ENCODE measurements at places on chromosomes 6 and 20.
A peak's percentile ranks its signal among the peaks of the same experiment; 100 is the strongest.

- DNase-seq = no peak
Measured at GRCh38 chr6:158631678-158632537, 12.6 kb downstream of the DYNLT1 start.

- no peak for DNase-seq
Measured at GRCh38 chr20:14800707-14801425, 463.5 kb upstream of the FLRT3 start.

- no peak for DNase-seq
Measured at GRCh38 chr6:3868544-3868943, 19.4 kb downstream of the FAM50B start.

GRCh38 chr6:147779624-147780023, 271.1 kb downstream of the SAMD5 start:
- no peak for DNase-seq

- no peak for DNase-seq
Measured at GRCh38 chr20:10658051-10658823, 15.6 kb downstream of the JAG1 start.

GRCh38 chr6:52537001-52537753, 39.7 kb downstream of the TRAM2 start:
- DNase-seq = no peak

DNA sequence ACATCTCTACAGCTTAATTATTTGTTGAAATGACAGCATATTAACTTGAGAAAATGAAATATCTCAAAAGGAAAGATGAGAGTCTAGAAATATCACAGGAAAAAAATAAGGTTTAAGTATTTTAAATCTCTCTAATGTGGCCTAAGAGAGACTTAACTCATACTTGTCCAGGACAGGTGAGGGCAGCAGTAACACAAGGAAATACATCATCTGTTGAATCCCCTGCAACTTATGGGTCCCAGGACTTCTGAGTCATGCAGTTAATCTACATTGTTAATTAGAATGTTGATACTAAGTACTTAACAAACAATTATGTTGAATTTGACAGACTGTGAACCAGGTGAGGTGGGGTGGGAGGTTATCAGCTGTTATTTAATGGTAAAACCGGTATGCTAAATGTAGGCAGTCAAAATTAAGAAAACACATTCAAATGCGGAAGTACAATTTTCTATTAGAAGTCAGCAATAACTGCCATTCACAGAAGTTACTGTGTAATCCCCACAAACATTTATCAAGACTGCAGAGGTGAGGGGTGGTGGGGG, 87.9 kb downstream of the CEP57L1 start:
- DNase-seq = no peak

GRCh38 chr20:3121271-3121911, 36.9 kb upstream of the AVP start:
- no peak for DNase-seq

GRCh38 chr6:153677522-153677921, 361.5 kb upstream of the OPRM1 start:
- DNase-seq = no peak

- no peak for DNase-seq
Measured at GRCh38 chr6:21281366-21281765, 312.2 kb upstream of the SOX4 start.

DNA sequence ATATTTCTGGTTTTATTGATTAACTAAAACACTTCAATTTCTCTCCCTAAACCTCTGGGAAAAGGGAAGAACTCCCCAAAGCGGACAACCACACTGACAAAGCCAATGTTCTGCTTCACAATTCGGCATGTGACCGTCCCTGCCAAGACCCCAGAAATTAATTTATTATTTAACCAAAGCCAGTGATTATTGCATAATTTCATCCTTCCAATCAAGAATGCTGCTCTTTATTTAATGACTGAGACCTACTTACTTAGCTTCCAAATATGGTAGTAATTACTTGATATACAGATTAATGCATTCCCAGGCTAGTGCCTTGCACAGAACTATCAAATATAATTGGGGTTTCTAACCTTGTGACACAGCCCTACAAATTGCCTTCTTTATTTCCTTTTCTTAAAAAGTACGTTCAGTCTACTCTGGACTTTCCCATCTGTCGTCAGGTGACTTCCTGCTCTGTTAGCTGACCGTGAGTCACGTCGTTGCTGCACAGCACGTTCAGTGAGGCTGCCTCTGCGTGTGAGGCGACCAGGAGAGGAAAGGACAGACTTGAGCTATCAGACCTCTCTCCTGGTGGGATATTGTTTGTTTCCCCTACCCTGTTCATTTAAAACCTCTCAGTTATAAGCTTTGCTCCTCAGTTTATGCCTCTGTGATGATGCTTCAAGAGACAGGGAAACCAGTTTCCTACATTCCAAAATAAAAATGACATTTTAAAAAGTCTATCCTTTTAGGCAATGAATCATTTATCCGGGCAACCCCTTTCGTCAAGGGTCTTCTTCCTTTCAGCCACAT, 55.7 kb upstream of the TNFAIP3 start:
- DNase-seq = no peak

DNA sequence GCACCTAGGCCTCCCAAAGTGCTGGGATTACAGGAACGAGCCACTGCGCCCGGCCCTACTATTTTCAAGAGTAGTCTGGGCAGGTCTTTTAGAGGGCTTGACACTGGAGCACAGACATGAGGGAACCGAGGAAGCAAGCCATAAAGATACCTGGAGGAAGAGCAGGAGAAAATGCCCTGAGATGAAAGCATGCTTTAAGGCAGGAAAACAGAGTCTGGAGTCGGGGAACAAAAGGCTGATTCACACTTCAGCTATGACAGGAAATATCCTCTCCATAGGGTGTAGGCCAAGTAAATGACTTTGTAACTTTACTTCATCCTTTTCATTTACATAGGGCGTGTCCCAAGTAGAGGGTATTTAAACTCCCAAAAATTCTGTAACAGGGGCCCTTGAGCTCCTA, 4.3 kb upstream of the SERINC3 start:
- no peak for DNase-seq

GRCh38 chr6:31689249-31690110, 8.6 kb upstream of the LY6G5C start:
- no peak for DNase-seq

GRCh38 chr6:157798851-157799250, 24.2 kb upstream of the SNX9 start:
- no peak for DNase-seq

GRCh38 chr6:88089708-88090107, 42.1 kb downstream of the SPACA1 start:
- DNase-seq = no peak

GRCh38 chr6:2127484-2127911, 117.9 kb downstream of the GMDS start:
- DNase-seq = no peak

GRCh38 chr6:149453597-149454345, 31.0 kb downstream of the ZC3H12D start:
- no peak for DNase-seq

DNA sequence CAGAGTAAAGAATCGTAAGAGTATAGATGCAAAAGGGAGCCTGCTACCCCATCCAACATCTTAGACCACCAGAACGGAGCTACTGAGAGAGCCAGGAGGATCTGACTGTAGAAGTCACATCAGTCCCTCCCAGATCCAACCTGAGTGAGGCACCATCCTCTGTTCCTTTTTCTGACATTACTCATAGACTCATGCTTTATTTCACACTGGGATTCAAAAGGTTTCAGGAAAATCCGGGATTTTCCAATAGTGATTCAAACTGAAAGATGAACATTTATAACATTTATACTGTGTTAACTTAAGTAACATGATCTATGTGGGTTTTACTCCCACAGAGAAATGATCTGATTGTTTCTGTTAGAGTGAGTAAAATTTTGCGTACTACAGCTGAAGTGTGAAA, 868.6 kb upstream of the GJE1 start:
- no peak for DNase-seq

GRCh38 chr6:159897603-159898002, 6.8 kb downstream of the MAS1 start:
- no peak for DNase-seq

- DNase-seq = no peak
Measured at GRCh38 chr20:58228103-58228483, 360 bp downstream of the ANKRD60 start.

DNA sequence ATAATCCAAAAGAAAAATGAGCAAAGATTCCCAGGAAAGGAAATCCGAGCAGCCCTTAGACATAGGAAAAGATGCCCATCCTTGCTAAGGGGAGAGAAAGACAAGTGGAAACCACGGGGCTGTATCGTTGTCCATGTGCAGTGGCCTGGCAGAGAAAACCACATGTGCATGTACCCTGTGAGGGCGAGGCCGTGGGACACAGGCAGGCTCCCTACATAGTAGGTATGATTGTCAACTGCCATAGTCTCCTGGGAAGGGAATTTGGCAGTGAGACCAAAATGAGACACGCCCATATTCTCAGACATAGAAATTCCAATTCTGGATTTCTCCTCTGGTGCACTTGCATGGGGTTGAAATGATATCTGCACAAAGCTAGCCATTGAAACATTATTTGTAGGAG, 169.7 kb upstream of the SALL4 start:
- DNase-seq = no peak

- DNase-seq = peak; percentile 4
Measured at GRCh38 chr6:66553441-66553840, 846.4 kb upstream of the EYS start.

- peak; percentile 24 for DNase-seq
Measured at GRCh38 chr6:16183187-16183664, 54.3 kb downstream of the MYLIP start.

- no peak for DNase-seq
Measured at GRCh38 chr20:24767623-24768100, 181.4 kb upstream of the CST7 start.

- no peak for DNase-seq
Measured at GRCh38 chr6:117118490-117118889, 146.9 kb upstream of the VGLL2 start.

- DNase-seq = no peak
Measured at GRCh38 chr6:153059757-153060156, 57.2 kb upstream of the MTRF1L start.

DNA sequence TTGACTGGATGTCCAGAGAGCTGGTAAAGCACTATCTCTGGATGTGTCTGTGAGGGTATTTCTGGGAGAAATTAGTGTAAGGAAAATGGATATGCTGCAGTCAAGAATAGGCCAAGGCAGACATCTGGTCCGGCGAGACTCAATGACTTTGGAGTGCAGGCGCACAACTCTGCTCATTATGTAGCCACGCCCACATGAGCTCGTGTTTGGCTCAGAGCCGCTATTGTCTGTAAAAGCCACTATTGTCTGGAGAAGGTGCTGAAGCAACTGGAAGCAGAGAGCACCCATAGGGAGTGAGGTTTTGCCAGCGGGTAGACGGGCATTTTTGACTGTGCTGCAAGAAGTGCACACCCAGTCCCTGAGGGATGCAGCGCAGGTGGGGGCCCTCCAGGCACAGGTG, 305.0 kb upstream of the POU3F2 start:
- DNase-seq = no peak

DNA sequence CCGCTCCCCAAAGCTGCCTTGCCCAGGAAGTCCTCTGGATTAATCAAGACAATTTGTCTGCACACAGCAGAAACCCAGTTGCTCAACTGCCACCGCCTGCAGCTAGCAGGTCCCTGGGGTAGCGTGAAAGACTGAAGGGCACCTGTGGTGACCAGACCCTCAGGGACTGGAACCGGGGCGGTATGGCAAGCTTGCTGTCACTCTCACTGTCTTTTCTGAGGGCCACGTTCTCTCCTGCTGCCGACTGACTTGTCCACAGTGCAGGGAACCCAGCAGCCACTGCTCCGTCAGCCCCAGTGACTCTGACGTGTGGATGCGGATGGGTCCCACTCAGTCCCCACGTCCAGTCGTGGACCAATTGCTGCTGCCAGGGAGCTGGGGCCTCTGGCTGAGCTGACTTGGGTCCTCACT, 72.8 kb upstream of the PMEPA1 start:
- DNase-seq = no peak

DNA sequence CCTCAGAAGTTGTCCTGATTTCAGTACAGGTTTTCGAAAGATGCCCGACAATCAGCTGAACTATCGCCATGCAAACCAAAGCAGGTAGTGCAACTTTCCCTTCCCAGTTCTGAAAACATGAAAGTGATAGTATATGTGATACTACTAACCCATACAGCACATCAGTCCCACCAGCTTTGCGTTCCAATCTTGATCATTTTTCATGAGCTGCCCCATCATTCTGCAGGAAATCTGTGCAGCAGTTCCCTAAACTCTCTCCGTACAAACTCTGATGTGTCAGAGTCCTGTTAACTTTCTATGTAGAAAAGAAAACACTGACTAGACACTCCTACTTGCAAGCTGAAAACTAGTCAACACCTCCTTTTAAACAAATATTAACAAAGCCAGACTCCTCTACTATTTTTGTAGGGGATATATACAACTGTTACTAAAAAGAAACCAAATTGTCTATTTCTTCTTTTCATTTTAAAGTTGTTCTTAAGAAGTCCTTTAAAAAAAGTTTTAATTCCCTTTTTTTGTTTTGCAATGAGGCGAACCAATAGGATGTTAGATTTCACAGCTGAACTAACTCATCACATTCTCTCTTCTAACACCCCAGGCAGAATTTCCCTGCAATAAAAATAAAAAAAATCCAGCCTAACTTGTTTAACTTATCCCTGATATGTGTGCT, 99.6 kb upstream of the DST start:
- DNase-seq = no peak

DNA sequence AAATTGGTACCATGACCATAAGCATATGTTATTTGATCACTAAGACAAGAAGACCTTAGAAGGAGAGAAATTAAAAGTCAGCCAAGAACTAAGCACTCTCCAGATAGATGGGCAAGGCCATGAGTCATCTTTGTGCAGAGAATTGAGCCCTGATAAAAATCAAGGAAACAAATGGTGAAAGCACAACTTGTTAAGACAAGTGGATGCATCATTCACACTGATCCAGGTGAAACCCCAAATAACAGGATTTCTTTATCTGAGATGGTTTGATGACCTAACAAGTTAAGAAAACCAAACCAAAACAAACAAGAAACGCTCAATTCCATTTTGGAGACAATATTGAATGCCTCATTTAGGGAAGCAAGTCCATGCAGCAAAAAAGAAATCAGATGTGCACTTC, 121.6 kb downstream of the ADAT2 start:
- DNase-seq = no peak

DNA sequence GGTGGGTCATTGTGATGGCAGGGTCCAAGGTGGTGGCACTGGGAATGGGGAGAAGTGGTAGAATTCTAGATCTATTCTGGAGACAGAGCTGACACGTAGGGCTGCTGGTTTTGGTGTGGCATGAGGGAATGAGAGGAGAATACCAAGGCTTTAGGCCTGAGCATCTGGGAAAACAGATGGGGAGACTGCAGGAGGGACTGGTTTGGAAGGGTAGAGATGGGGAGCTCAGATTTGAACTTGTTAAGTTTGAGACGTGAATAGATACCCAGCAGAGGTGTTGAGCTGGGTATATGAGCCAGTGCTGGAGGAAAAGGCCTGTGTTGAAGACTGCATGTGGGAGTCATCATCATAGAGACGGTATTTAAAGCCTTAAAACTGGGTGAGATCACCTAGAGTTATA, 17.5 kb downstream of the TRMT6 start:
- DNase-seq = no peak

GRCh38 chr20:50314678-50315335, 124.2 kb downstream of the CEBPB start:
- no peak for DNase-seq

Data from fibroblast of skin of left biceps (primary cell).